ENCODE measurements at places on chromosomes 13 and 19. TPM values are rescaled to one million over a fixed set of nuclear protein-coding genes. Genes with fewer than 3 reads are reported as not detected.
A peak's percentile ranks its signal among the peaks of the same experiment; 100 is the strongest.

DNA sequence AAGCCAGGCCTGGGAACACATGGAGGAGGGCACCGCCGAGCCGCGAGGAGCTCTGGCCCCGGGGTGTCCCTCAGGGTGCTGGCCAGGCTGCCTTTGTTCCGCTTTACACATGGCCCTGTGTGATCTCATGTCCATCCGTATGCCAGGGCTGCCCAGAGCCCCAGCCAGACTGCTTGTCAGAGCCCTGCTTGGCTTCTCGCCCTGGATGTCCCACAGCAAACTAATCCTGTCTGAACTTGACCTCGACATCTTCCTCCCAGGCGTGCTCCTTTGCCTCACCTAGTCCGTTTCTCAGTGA lies 14.3 kb downstream of the BCKDHA start:
- DNase-seq, result no peak

GRCh38 chr13:46181840-46182490 lies at the start of gene LCP1:
Gene LCP1 (minus strand): TSS chr13:46182177. CDS start chr13:46159662, 22,515 bp downstream.
- no peak for DNase-seq

DNA sequence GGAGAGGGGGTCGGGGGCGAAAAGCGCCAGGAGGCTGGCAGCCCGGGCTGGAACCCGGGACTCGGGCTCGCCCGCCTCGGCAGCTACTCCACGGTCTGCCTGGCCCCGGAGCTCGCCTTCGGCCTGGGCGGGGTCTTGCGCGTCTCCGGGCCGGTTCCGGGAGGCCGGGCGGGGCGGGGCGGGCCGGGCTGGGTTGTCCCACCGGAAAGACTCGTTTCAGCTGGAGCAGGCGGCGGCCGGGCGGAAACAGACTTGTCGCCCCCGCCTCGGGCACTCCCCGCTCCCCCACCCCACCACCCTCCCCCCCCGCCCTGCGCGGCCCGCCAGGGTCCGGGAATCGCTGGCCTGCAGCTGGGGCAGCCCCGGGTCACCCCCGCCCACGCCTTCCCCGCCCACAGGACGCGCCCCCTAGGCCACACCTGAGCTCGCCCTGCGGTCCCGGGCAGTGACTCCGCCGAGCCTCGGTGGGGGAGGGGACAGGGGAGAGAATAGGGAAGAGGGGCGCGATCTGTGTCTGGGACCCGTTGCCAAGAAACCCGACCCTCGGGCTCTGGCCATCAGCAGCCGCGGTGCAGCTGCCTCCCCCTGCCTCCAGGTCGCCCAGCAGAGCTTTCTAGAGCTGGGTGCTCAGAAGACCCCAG lies 109.4 kb downstream of the KCTD15 start:
- DNase-seq, result peak; percentile 9

Gene ZNF154
- total RNA-seq, result 0.99 TPM

DNA sequence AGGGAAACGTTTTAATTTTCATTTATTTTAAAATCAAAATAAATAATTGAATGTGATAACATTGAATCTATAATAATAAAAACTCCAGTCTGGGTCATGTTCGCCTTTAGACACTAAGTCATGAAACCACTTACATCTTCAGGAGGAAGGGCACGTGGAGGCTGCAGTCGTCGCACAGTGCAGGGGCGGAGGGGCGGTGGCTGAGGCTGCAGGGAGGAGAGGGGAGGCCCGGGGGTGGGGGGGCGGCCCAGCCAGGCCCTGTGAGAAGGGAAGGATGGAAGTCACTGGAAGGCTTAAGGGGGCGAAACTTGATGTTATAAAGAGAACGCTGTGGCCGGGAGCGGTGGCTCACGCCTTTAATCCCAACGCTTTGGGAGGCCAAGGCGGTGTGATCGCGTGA lies 14.9 kb upstream of the LATS2 start:
- no peak for DNase-seq

- DNase-seq, result peak; percentile 35
Observed at GRCh38 chr19:7636691-7637373, at the start of gene STXBP2. Gene STXBP2 (plus strand): TSS chr19:7637110. CDS start chr19:7637150, 40 bp downstream.

- DNase-seq, result no peak
Observed at GRCh38 chr19:33211794-33212435, 13.7 kb downstream of the SLC7A10 start.
